Stimulated activated CD4-positive, alpha-beta T cell treated with anti-CD3 and anti-CD28 coated beads, Interleukin-15, amount 100 ng/mL, for 24 hours (primary cell): ENCODE measurements at places on chromosomes 6 and 20.
A peak's percentile ranks its signal among the peaks of the same experiment; 100 is the strongest.

- no peak for DNase-seq
These were observed 68.7 kb upstream of the RNF24 start for GRCh38 chr20:4084096-4084495.

- no peak for DNase-seq
These were observed 49.7 kb downstream of the TP53INP2 start for GRCh38 chr20:34753706-34754461.

DNA sequence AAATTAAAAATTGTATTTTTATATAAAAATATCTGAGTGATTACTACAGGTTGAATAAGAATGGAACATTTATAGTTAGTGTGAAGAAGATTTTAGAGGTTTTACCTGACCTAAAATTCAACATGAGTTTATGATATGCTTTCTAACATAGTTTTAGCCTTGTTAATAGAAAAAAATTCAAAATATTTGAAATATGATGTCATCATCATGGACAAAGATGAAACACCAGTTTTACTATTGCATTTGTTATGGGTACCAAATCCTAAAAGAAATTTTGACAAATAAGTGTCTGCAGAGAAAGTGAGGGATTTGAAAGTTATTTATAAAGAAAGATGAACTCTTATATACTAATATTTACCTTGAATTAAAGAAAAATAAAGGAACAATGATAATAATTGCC, 479.7 kb downstream of the TBC1D32 start:
- DNase-seq = no peak

DNA sequence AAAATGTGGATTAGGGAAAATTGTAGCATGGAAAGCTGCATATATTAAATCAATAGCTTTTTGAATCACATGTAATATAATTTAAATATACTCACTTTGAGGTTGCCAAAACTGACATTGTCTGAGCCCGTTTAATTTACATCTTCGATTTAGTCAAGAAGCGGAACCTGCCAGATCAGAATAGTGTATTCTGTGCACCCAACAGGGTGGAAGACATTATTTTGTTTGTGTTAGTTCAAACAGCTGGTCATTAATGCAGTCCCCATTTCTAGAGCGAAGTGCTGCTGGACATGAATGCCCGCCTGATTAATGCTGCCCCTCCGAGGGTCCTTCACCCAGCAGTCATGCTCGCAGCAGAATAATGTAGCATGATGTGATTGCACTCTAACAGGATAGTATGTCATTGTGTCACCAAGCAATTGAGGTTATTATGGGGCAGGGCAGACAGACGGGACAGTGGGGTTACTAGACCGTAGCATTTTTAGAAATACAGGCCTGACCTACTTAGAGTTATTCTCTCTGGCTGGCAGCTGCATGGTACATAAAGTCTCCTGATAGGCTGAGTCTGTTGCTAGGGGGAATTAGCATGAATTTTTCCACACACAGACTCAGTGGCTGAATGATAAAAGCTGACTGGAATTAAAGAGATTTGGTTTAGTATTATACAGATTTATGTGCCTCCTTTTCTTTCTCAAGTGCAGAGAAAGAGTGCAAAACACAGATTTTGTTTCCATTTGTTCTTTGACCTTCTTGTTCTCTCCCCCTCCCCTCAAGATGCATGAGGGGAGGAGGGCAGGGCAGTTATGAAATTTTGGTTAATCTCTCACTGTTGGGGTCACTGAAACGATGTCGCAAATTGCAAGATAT, 147.1 kb downstream of the PRL start:
- no peak for DNase-seq

DNA sequence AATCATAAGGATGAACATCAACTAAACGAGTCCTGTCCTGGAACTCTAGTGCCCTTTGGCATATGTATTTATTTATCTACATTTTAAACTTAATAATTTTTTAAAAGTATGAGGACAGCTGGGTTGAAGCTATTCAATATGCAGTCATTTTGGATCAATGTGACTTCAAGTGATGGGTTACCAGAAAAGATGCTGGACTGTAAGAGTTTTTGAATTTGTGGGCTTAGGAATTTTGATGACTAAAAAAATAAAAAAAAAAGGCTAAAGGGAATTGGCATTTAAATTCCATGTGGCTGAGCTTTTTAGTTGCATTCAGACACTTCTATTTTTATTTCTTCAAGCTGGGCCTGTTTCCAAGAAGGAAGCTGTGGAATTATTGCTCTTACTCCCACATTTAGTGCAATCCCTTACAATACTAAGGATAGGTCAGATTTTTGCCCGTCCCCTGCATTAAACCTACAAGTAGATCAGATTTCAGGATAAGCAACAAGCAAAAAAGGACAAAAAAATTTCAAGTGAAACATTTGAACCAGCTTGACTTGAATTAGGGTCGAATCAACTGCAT, 704.2 kb upstream of the CITED2 start:
- DNase-seq = no peak

DNA sequence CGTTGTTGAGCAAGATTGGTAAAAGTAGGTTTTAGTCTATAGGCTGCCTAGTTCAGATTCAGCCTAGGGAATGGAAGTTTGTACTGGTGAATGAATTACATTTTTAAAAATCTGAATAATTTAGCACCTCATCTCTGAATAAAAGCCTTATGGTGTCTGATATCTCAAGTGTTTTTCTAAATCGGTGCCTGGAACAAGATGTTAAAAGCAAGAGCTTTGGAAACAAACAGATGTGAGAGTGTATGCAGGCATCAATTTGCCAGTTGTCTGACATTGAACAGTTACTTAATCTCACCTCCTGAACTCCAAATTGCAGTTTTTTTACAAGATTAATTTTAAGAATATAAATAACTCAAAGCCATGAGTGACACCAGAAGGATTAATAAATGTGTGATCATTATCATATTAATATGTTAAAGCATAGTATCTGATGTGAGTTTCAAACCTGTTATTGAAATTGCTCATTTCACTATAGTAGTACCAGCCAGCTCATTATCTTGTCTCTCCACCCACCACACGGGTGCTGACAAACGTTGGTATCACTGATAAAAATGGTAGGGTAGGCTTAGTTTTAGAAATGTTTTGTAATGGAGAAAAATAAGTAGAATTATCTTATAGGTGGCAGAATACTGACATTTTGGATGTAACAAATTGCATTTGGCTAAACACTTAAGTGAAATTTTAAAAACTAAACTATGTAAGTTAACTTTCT, 157.3 kb downstream of the FAM83B start:
- DNase-seq = no peak

GRCh38 chr6:36599791-36600209, 5.6 kb downstream of the SRSF3 start:
- peak; percentile 79 for DNase-seq

DNA sequence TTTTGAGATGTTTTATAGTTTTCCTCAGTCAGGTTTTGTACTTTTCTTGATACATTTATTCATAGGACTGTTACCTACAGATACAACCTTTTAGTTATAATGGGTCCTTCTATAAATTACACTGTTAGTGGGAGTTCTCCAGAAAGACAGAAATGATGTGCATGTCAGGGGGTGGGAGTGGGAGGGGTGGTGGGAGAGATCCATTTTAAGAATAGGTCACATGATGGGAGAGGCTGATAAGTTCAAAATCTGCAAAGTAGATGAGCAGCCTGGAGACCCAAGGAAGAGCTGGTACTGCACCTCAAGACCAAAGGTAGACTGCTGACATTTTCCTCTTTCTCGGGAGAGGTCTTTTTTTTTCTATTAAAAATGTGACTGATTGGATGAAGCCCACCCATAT, 408.0 kb upstream of the GJE1 start:
- DNase-seq = no peak

DNA sequence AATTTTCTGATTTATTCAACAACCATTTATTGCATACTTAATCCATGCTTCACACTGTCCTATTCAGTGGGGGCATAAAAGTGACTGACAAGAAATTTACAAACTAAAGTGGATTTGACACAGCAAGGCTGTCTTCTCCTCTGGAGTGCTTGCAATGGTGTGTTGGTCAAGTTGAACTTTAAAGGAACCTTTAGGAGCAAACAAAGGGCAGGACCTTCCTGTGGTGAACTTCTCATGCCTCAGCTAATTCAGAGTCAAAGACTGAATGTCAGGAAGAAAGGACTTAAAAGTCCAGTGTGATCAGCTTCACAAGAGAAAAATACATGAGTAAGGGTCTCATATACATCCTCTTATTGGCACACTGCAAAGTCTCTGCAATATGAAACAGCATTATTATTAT, 60.8 kb upstream of the TENT5A start:
- DNase-seq = no peak

DNA sequence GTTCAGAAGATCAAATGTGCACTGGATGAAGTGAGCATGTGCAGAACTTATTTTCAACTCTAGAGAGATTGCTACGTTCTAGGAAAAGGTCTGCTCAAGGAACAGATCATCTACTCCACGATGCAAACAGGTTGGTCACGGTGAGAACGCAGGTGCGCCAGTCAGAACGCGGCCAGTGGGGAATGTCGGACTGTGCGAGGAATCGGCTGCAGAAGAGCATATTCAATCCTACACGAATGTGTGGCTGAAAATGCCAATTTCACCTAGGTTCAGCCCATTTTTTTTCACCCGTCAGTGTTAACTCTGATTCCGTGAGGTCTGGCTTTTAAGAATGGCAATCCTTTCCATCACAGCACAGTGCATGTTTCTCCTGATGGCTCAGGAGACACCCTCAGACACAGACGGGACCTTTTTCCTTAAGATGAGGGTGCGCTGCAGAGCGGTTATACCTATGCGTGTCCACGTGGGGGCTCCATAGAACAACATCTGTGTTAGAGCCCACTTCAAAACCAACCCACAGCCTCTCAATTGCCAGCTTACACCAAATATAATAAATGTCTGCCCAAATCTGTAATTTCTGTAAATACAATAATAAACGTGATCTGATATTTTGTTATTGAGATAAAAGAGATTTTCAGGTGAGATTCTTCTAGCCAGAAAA, 250.4 kb downstream of the FOXA2 start:
- peak; percentile 60 for DNase-seq

DNA sequence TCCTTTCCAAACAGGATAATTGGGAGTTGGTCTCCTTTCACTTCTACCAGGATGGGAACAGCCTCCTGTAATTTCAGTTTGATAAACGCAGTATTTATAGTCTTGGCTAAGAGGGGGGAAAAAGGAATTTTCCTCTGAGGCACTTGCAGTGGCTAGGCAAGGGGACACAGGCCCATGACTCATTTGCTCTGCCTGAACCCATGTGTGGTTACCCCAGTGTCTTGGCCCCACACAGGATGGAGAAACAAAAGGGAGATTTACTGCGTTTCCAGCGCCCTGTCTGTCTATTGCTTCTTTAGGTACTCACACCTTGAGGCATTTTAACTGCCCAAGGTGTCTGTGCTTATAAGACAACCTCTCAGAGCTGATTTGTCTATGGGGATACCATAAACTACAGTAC, 74.8 kb upstream of the NEDD9 start:
- DNase-seq = no peak

- DNase-seq = no peak
These were observed 25.2 kb downstream of the TBX18 start for GRCh38 chr6:84738996-84739865.

GRCh38 chr6:166638573-166638964, 11.5 kb upstream of the RPS6KA2 start:
- DNase-seq = no peak

DNA sequence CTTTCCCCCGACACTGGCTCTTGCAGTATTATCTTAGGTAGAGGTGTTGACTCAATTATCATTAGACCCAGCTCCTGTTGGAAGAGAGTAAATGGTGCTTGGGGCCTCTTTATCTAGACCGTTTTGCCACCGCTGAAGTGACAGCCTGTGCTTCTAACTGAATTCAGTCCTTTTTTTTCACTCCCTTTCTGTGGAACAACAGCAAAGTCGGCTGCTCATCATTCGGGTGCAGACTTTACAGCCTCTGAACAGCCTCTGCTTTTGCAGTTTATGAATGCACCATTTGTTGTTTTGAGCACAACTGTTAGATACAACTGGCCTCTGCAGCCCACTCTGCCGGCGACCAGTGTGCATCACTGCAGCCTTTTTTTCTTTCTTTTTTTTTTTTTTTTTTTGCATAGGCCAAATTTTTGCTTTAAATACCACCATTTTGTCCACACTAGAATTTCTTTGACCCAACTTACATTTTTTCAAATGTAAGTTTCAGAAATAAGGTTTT, 35.8 kb downstream of the RREB1 start:
- no peak for DNase-seq

DNA sequence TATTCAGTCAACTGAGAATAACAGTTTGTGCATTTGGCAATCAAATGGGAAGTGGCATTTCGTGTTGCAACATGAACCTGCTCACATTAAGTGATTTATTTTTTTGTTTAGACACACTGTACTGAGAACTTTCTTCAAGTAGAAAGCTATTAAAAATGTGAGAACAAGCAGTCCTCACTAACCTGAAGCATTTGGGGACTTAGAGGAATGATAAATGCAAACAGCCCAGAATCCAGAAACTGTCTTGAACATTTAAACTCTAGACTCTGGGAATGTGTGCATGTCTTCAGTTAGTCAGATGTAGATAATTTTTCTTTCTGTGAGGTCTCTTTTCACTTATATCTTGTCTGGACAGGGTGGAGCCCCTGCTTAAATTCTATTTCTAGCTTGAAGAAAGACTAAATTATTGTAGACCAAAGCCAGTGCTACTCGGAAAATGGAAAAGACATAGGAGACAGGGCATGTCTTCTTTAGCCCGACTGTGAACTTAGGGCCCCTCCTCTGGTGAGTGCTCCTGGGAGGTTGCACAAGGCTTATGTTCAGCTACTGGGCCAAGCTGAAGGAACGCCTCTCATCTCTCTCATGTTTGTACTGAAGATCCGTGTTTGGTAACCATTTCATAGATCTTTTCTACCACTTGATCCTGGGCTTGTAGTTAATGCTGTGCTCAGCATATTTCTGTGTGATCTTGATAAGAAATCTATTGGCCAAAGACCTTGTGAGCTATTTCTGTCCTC, 70.1 kb downstream of the SLX4IP start:
- no peak for DNase-seq

DNA sequence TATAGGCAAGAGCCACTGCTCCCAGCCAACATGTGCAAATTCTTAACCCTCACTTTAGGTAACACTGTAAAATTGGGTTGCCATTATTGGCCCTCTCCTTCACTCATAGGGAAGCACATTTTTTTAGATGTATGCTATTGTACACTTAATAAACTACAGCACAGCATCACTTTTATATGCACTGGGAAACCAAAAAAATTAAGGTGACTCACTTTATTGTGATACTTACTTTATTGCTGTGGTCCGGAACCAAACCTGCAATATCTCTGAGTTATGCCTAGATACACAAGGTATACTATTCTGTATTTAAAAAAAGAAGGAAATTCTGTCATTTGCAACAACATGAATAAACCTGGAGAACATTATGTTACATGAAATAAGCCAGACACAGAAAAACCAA, 40.5 kb downstream of the IPCEF1 start:
- DNase-seq = no peak

GRCh38 chr6:2745246-2745645, 5.5 kb downstream of the MYLK4 start:
- DNase-seq = no peak

GRCh38 chr20:53736757-53737395, 143.2 kb upstream of the ZNF217 start:
- peak; percentile 8 for DNase-seq

- DNase-seq = no peak
These were observed 64.8 kb downstream of the BACH2 start for GRCh38 chr6:90231798-90232197.

GRCh38 chr6:16949716-16950115, 152.1 kb upstream of the STMND1 start:
- DNase-seq = no peak

GRCh38 chr6:21800948-21801438, 207.4 kb downstream of the SOX4 start:
- no peak for DNase-seq

- no peak for DNase-seq
These were observed 2.4 kb upstream of the DBNDD2 start for GRCh38 chr20:45405571-45406259.

GRCh38 chr6:26022132-26022472, 59.5 kb downstream of the TRIM38 start:
- peak; percentile 59 for DNase-seq
